ENCODE measurements at places on chromosomes 16 and 17. TPM values are rescaled to one million over a fixed set of nuclear protein-coding genes. Genes with fewer than 3 reads are reported as not detected.

- no peak for DNase-seq
Observed at GRCh38 chr16:9906218-9906617, 276.0 kb downstream of the GRIN2A start.

- peak; percentile 20 for DNase-seq
Observed at GRCh38 chr17:73566905-73567782, 77.1 kb downstream of the SDK2 start.

DNA sequence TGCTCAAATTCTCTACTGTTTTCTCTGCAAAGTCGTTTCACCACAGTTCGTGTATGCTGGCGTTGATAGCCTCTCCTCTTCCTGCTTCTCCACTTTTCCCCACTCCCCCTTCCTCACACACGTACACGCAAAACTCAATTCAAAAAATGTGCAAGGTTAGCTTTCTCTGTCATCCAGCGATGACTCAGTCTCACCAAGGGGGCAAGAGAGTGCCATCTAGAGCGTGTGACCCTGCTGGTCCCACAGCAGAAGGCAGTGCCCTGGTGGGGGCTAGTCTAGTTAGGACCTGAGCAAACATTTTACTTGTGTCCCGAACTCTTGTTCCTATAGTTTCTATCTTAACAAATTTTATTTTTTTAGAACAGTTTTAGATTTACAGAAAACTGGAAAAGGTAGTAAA lies 121.2 kb upstream of the CHMP6 start:
- DNase-seq, result peak; percentile 11

- peak; percentile 81 for DNase-seq
Observed at GRCh38 chr16:28210979-28211588, 681 bp downstream of the XPO6 start.

- peak; percentile 82 for DNase-seq
Observed at GRCh38 chr16:50665128-50665878, 15.8 kb downstream of the SNX20 start.

DNA sequence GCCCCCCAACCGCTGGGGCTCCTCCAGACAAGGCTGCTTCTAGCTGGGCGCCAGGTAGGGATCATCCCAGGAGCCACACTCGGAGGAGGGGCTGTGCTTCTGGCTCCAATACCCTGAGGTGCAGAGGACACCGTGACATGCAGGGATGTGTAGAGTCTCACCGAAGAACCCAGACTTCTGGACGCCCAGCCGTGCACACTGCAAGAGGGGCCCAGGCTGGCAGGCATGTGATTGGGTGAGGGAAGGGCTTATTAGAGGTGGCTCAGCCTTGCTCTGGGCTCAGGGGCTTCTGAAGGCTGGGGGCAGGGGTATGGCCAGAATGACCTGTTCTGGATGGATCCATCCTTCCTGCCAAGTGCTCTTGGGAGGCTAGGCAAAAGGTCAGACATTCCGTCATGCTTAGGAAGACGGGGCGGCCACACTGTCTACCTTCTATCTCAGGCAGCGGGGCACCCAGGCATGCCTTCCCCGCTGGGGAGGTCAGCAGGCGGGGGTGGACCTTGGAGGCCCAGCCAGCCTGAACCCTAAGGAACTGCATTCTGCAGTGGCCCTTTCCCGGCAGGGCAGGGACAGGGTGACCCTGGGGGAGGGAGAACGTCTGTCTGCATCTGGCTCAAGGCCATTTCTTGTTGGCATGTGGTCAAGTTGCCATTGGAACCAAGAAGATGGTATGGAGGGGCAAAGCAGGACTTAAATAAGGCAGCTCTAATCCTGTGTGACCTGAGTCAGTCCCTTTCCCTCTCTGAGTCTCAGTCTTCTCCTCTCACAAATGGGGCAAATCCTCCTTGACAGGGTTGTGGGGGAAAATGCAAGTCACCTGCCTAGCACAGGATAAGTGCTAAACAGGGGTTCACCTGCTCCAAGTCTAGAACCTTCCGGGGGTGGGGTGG lies 5.8 kb upstream of the ADGRG1 start:
- no peak for DNase-seq

DNA sequence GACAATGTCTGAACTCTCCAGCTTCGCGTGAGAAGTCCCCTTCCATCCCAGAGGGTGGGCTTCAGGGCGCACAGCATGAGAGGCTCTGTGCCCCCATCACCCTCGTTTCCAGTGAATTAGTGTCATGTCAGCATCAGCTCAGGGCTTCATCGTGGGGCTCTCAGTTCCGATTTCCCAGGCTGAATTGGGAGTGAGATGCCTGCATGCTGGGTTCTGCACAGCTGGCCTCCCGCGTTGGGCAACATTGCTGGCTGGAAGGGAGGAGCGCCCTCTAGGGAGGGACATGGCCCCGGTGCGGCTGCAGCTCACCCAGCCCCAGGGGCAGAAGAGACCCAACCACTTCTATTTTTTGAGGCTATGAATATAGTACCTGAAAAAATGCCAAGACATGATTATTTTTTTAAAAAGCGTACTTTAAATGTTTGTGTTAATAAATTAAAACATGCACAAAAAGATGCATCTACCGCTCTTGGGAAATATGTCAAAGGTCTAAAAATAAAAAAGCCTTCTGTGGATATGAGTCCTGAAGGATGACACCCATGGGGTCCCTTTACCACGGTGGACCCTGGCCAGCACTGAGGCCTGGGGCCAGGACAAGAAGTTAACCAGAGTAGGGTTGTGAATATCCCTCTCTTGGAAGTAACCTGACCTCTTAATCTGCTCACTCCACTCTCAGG lies 10.5 kb upstream of the ITGAD start:
- peak; percentile 80 for DNase-seq

- no peak for DNase-seq
Observed at GRCh38 chr16:59632276-59632855, 898.2 kb upstream of the GOT2 start.

DNA sequence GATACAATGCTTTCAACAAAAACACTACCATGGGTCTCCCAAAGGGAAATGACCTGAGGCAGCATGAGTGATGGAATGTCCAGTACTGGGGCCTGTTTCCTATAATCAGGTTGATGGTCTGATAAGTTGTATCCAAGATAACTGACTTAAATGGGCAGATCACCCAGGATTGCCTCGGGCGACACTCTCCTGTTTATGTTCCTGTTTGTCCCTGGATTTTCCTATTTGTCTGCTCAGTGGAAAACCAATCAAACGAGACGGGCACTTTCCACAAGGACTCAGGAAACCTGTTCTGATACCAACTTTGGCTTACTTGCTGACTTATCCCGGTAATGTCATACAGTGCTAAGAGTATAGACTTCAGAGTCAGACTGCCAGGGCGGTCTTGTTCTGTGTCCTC lies 27.4 kb downstream of the USP43 start:
- DNase-seq, result no peak

DNA sequence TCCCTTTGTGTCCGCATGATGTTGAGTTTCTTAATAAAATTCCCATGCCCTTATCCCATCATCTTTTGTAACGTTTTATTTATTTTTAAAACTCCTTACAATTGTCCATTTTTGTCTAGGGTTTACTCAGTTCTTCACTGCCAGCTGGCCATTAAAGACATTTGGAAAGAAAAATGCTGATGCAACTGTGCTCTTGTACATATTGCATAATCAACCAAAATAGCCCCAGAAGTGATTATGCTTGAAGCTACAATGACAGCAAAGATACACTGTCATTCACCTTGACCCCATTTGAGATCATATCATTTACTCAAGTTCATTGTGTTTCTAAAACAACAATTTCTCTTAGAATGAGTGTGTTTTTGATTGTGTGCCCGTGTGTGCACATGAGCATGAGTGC lies 1074.6 kb upstream of the RBFOX1 start:
- DNase-seq, result no peak

The C17orf107 gene
- total RNA-seq, result 0.64 TPM

The CHST4 gene
- total RNA-seq, result not detected

The PRAC1 gene
- total RNA-seq, result not detected
